Stimulated activated CD4-positive, alpha-beta T cell treated with anti-CD3 and anti-CD28 coated beads, TNF-alpha, amount 100 ng/mL, for 48 hours (primary cell): ENCODE measurements at places on chromosomes 3 and 15.

DNA sequence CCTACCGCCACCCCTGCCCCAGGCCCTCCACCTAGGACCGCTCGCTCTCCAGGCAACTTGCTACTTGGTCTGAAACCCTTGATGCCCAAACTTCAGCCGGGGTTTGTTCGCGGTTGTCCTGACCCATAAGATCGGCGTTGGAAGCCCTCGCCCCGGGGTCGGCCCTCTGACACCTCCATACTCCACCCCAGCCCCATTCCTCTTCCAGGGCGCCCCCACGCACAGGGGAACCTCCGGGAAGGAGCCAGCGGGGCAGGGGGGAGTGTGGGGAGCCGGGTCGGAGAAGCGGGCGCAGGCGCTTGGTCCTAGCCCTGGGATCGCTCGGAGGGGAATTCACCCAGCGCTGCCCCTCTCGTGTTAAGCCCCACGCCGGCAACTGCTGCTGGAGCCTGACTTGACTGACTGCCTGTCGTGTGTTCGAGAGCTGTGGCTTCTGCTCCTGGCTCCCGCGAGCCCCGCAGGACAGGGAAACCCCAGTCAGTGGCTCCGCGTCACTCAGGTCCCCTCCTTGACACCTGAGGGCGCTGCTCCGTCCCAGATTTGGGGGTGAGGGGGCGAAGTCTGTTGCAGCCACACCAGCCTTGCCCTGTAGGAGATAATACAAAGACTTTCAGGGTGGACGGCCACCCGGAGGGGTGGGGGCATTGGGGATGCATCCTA is 675 bp downstream of the RYR3 start:
- DNase-seq = no peak

- DNase-seq = no peak
Observed at GRCh38 chr3:64352639-64352992, 127.3 kb upstream of the PRICKLE2 start.

GRCh38 chr3:20683910-20684309 is 497.9 kb upstream of the SGO1 start:
- DNase-seq = no peak

DNA sequence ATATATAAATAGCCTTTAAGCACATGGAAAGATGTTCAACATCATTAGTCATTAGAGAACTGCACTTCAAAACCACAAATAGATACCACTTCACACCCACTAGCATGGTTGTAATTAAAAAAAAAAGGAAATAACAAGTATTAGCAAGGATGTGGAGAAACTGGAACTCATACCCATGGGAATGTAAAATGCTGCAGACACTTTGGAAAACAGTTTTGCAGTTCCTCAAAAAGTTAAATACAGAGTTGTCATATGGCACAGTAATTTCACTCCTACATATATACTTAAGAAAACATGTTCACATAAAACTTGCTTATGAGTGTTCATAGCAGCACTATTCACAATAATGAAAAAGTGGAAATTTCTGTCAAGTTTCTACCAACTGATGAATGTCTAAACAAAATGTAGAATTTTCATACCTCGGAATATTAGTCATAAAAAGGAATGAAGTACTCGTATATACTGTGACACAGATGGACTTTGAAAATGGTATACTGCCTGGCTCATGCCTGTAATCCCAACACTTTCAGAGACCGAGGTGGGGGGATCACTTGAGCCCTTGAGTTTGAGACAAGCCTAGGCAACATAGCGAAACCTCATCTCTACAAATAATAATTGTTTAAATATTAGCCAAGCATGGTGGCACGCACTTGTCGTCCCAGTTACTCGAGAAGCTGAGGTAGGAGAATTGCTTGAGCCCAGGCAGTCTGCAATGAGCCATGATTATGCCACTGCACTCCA is 28.1 kb downstream of the BCL2A1 start:
- no peak for DNase-seq

- DNase-seq = no peak
Observed at GRCh38 chr3:124227150-124227630, 235.3 kb upstream of the ROPN1 start.

GRCh38 chr15:52098323-52098722 is 14.3 kb downstream of the BCL2L10 start:
- no peak for DNase-seq

DNA sequence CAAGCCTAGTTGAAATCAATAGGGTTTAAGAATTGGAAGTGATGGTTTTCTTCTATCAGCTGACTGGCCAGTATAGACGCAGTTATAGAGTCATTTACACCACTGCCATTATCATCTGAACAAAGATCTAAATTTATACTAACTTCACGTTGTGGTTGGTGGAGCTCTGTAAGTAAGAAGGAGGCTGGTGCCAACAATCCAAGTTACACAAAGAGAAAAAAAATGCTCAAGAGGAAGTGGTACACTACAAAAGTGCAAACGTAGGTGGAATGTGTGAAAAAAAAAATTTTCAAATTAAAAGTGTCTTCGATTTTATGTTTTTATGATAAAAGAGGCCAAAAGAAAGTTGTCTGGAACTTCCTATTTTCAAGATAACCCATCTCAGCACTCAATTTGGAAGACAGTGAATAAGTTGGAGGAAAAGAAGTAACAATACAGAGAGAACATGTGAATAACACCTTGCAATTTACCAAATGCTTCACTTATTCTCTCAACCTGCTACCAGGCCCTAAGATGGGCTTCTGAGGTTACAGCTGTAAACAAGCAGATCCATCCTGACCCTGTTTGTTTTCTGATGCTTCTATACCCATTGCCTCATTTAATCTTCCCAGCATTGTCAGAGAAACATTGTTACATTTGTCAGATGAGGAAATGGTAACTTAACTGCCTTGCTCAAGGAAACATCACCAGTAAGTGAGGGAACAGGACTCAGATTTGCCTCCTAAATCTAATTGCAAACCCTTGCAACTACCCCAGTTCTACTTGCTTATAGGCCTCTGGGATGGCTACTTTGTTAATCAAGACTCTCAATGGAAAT is 12.0 kb upstream of the TASOR start:
- no peak for DNase-seq

- no peak for DNase-seq
Observed at GRCh38 chr3:140769951-140770350, 92.1 kb downstream of the TRIM42 start.
